ENCODE measurements at places on chromosomes 12 and 14.

DNA sequence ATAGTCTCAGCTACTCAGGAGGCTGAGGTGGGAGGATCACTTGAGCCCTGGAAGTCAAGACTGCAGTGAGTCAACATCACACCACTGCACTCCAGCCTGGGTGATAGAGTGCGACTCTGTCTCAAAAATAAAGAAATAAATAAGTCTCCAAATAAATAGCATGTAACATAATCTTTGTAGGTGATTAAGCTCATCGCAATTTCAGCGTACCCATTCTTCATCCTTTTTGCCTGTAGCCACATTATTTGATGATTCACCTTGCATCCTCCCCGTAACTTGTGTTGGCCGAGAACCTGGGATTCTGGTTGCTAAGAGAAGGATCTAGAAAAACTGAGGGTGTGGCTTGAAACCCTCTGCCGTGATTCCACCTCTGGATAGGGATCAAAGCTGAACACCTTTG lies 115.1 kb downstream of the GALC start:
- no peak for DNase-seq

DNA sequence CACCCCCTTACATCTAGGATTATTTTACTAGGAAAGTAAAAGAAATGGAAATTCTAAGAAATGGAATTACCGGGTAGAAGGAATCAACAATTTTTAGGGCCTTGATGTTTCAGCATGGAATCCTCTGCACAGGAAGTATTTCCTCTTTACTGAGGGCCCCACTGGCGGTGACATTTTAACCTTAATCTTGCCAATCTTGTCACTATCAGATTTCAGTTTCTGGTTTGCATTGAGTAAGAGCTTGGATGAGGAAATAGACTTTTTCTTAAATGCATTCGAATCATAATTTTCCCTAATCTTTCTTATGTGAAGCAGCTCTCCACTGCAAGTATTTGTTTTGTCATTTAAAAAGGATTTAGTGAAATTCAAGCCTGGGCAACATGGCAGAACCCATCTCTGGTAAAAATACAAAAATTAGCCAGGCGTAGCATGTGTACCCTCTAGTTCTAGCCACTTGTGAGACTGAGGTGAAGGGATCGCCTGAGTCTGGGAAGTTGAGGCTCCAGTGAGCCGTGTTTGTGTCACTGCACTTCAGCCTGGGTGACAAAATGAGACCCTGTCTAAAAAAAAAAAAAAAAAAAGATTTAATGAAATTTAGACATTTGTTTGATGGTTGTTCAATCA lies 40.7 kb downstream of the TPCN1 start:
- no peak for DNase-seq

DNA sequence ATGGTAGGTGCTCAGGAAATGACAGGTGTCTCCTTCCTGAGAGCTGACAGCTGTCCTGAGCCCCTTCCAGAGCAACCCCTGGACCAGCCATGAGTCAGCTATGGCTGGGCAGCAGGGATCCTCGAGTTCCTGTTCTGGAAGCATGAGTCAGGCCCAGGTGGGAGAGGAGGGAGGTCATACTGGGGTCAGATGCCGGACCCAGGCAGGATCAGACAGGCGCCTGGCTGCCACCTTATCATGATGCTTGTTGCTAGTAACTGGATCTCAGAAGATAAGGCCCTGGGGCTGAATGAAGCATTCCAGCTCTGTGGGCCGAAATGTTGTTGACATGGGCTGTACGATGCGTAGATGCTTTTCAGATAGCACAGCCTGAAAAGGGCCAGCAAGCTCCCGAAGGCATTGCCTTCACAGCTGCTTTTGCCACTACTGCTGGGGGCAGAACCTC lies 17.4 kb upstream of the KRT7 start:
- no peak for DNase-seq

- no peak for DNase-seq
Measured at GRCh38 chr12:24522736-24523135, 426.2 kb downstream of the BCAT1 start.

- DNase-seq: no peak
Measured at GRCh38 chr14:59656473-59656872, 79.9 kb upstream of the CCDC175 start.

- no peak for DNase-seq
Measured at GRCh38 chr14:61342932-61343331, 21.6 kb downstream of the PRKCH start.

- DNase-seq: no peak
Measured at GRCh38 chr14:78403278-78403815, 233.2 kb downstream of the NRXN3 start.

DNA sequence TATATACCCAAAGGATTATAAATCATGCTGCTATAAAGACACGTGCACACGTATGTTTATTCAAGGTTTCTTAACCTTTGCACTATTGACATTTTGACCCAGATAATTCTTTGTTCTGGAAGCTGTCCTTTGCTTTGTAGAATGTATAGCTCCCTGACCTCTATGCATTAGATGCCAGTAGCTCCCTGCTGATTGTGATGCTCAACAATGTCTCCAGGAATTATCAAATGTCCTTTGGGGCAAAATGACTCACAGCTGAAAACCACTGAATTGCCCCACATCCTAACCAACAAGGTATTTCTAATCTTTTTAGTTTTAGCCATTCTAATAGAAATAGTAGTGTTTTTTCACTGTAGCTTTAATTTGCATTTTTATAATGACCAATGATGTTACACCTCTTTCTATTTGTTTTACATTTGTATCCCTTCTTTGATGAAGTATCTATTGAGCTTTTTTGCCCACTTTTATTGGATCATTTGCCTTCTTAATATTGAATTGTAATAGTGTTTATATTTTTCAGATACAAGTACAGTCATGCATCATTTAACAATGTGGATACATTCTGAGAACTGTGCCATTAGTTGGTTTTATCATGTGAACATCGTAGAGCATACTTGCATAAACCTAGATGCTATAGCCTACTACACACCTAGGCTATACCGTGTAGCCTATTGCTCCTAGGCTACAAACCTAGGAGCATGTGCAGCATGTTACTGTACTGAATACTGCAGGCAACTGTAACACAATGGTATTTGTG lies 10.4 kb upstream of the NOPCHAP1 start:
- no peak for DNase-seq

DNA sequence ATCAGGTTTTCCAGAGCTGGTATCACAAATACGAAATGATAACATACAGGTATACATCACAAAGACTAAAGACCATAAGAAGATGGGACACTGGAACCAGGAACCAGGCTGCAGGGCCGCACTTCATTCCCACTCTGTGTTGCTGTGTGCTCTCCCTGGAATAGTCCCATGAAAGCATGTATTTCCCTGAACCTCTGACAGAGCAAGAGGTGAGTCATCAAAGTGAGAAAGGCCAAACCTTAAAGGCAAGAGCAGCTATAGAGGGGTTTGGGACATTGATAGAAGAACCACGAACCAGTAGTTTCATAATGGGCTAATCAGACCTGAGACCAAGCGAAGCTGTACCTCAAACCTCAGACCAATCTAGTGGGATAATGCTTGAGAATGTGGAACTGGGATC lies 283.0 kb upstream of the PRKD1 start:
- no peak for DNase-seq

DNA sequence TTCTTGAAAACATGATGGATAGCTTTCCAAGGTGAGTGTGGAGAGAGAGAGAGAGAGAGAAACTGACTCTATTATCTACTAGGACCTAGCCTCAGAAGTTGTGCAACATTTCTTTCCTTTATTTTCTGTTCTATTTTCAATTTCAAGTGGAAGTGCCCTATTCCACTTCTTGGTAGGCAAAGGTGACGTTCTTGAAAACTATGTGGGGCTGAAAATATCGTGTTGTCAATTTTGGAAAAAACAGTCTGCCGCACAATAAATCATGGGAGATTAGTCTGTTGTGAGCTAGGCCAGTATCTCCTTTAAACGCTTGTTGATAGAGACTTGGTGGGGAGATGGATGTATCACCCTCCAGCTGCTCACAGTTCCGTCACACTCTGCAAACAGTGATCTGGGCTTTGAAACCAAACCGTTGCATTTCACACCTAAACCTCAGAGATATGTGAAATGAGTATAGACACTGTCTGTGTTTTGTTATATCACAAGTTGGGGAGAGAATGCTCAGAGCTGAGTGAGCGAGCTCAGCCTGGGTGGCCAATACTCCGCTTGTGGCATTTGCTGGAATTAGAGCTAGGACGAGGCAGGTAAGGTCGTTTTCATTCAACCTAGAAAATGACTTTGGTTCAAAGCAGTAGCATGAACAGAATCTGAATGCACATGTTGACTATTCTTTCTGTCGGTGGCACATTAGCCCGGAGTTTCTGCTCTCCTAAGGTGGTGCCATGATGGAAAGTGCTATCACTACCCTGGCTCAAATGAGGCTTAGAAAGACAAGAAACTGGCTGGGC lies 75.1 kb upstream of the ST8SIA1 start:
- no peak for DNase-seq

GRCh38 chr12:27899151-27899661 lies 73.3 kb downstream of the PTHLH start:
- no peak for DNase-seq

DNA sequence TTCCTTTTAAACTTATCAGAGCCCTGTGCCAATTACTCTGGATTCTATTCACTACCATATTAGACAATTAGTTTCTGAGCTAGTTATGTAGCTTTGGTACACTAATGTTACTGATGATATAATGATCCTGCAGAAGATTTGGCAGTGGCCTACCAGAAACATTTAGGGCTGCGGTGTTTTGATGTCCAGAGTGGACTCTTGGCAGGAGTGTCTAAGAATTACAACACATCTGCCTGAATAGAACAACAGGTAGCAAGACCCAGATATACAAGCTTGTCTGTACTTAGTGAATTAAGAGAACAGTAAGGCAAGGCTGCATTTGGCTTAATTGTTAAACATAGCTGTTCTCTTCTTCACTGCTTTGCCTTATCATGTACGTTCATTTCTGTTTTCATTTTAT lies 691.6 kb upstream of the FBXO33 start:
- DNase-seq: no peak

DNA sequence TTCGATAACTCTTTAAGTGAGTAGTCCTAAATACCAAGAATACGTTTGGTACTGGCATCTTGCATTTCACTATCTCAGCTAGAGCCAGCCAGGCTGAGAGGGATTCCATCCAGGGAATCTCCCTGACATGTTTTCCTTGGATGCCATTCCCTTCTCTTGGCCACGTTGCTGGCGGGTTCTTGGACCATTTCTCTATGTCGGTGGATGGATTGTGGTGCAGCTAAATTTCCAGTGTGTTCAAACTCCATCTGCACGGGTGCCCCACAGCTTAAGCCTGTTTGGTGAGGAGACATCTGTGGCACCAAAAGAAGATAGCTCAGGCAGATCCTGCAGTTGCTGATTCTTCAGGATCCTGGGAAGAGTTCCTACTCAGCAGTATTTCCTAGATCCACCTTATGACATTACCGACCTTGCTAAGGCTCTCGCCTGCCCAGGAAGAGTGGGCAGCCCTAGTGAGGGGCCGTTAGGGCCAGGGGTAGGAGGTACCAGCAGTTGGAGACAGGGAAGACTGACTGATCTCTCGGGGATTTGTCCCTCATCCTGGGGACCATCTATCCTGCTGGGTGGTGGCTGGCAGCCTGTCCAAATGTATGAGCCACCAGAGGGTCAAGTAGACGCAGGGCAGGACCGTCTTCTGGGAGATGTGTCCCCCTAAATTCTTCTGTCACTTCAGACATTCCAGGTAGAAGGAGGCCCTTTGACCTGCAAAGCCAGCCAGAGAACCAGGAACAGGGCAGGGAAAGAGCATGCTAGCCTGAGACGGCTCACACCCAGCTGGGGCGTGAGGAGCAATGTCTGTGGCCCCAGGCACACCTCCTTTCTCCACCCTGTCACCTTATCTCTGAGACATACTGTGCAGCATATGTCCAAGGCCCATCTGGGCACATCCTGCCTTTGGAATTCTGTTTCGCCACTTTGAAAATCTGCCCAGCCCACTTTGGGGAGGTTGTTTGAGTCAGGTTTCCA lies 72.6 kb upstream of the CAPRIN2 start:
- no peak for DNase-seq

GRCh38 chr12:53844994-53845844 lies 93.4 kb upstream of the HOXC13 start:
- no peak for DNase-seq

GRCh38 chr12:132558042-132558856 lies 52.1 kb downstream of the LRCOL1 start:
- DNase-seq: no peak

- peak; percentile 34 for DNase-seq
Measured at GRCh38 chr12:91109148-91109564, 2.1 kb downstream of the LUM start.

DNA sequence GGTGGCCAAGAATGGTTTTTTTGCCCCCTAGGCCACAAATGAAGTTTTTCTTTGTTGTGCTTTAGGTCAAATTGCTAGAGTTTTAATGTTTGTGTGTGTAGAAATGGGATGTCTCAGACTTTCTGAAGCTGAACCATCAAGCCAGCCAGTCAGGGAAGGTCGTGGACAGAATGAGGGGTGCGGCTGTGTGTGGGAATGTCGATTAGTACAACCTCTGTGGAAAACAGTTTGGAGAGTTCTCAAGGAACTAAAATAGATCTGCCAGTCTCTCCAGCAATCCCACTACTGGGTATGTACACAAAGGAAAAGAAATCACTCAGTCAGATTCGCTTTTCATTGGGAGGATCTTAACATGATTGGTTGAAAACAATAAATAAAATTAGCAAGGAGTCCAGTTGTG lies 44.5 kb downstream of the ACACB start:
- DNase-seq: no peak

GRCh38 chr12:131784909-131785762 lies 43.1 kb upstream of the MMP17 start:
- no peak for DNase-seq

DNA sequence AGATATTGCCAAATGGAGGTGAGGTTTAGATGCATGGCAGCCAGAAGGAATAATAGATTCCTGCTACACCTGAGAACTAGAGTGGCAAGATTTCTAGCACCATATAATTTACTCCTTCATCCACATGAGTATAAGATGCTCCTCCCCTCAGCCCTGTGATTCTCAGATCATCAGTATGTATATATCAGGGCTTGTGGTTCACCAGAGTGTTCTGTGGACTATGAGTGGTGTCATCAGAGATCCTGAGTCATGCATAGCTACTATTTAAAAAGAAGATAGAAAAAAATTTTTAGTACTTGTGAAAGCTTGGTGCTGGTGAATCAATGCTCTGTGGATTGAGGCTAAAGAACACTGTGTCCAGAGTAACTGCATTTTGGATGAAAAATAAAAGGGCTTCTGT lies 285.9 kb downstream of the BMP4 start:
- no peak for DNase-seq

GRCh38 chr12:124518051-124518932 lies 49.1 kb downstream of the NCOR2 start:
- DNase-seq: peak; percentile 97

DNA sequence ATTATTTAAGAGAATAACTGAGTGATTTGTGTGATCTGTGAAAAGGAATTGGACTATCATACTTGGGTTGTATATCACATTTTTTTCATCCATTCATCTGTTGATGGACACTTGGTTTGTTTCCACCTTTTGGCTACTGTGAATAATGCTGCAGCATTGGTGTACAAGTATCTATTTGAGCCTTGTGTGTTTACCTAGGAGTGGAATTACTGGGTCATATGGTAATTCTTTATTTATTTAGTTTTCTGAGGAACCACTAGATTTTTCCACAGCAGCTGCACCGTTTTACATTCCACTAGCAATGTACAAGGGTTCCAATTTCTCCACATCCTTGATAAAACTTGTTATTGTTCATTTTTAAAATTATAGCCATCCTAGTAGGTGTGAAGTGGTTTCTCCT lies 56.1 kb downstream of the APAF1 start:
- DNase-seq: no peak
